CD4-positive, alpha-beta T cell (primary cell): ENCODE measurements at places on chromosomes 13 and 19.

- DNase-seq, result no peak
Measured at GRCh38 chr13:83340170-83340569, 542.1 kb downstream of the SLITRK1 start.

GRCh38 chr19:7489609-7490044, 792 bp upstream of the PEX11G start:
- DNase-seq, result no peak

- DNase-seq, result no peak
Measured at GRCh38 chr13:80029170-80029569, 311.8 kb downstream of the SPRY2 start.

DNA sequence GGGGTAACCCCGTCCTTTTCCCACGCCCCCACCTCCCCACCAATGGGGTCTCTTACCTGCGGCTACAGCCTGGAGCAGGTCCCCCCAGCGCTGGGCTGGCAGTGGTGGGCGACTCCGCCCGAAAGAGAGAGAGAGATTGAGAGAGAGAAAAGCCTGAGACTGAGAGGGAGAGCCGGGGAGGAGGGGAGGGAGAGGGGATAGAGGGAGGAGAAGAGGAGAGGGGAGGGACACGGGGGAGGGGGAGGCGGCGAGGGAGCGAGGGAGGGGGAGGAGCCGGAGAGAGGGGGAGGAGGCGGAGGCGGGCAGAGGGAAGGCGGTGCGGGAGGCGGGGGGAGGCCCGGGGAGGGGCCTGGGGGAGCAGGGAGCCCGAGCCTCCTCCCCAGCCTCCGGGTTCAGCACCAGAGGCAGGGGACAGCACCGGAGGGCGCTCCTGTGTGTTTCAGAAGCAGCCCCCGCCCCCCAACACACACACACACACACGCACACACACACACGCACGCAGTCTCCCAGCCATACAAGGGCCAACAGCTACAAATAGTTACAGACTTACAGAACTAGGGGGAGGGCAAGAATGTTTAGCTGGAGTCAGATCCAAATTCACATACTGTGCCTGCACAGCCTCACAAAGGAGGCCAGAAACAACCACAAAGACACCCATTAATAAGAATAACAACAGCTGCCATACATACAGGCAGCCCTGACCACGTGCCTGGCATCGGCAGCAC, at the start of gene SLC8A2:
TSS of gene SLC8A2 (minus strand) at position 161 of the 725 bp plus-strand sequence. CDS start 5,490 bp downstream, outside the sequence.
- DNase-seq, result peak; percentile 50

DNA sequence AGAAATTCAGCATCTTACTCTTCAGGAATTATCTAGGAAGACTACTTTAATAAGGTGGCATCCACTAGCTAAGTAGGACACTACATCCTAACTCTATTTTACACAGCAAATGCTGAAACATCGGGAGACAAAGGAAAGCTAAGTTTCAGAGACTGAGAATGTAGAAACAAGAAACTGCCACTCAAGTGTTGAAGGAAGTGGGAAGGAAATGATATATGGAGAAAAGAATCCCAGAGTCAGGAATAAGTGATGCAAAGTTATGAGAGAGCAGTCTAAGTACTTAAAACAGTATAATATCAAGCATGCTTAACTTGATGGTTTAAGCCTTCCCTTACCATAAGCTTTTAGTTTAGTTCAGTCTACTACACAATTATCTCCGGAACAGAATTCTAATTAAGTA, 52.4 kb downstream of the RBM26 start:
- no peak for DNase-seq

- no peak for DNase-seq
Measured at GRCh38 chr13:49569993-49570689, 15.2 kb downstream of the RCBTB1 start.

- no peak for DNase-seq
Measured at GRCh38 chr19:50490991-50491472, 14.4 kb upstream of the GARIN5A start.

DNA sequence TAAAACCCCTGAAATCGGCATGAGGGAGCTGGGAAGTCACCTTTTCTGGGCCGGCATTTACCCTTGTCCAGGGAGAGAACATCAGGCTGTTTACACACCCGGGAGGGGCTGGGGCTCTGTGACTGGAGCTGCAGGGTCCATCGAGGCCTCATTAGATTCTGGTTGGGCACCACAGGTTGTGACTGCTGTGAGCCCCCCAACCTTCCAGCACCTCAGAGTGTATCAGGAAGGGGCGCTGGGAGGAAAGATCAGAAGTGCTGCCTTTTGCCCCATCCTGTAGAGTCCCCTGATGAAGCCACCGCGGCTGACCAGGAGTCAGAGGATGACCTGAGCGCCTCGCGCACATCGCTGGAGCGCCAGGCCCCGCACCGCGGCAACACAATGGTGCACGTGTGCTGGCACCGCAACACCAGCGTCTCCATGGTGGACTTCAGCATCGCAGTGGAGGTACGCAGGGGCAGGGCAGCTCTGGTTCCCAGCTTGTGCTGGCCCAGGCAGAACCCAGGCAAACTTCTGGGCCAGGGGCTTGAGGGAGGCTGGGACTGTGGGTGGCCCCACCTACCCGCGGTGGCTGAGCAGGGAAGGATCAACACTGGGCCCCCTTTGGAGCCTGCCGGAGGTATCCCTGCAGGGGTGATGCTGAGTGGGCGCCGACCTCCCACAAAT, 136.4 kb downstream of the STK24 start:
- no peak for DNase-seq

GRCh38 chr13:100898431-100898830, 223.8 kb upstream of the TMTC4 start:
- no peak for DNase-seq

- DNase-seq, result no peak
Measured at GRCh38 chr13:77033717-77034302, 6.9 kb upstream of the FBXL3 start.

GRCh38 chr19:16428372-16429036, 43.3 kb downstream of the EPS15L1 start:
- no peak for DNase-seq

GRCh38 chr13:97130190-97130589, 91.9 kb upstream of the MBNL2 start:
- no peak for DNase-seq

DNA sequence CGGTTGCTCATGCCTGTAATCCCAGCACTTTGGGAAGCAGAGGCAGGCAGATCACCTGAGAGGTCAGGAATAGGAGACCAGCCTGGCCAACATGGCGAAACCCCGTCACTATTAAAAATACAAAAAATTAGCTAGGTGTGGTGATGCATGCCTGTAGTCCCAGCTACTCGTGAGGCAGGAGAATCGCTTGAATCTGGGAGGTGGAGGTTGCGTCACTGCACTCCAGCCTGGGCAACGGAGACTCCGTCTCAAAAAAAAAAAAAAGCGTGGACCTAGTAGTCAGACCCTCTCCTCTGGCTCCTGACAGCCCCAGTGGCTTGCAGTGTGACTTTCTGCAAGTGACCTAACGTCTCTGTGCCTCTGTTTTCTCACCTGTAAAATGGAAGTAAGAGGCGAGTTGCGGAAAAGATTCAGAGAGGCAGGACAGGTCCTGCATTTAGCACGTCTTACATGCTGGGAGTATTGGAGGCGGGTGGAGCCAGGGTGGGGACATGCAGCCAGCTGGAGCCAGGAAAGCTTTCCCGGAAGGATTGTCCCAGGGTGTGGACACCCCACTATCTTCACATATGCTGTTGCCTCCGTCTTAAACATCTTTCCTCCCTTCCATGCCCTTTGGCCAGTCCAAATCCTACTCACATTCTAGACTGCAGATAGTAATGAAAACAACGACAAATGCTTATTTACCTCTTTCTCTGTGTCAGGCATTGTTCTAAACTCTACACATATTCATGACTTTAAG, 2.9 kb downstream of the TUBB4A start:
- DNase-seq, result no peak
